Stimulated activated naive CD8-positive, alpha-beta T cell treated with anti-CD3 and anti-CD28 coated beads, Interleukin-15, Interleukin-2, amounts not matched to agents 100 U/mL and 50 U/mL, for 24 hours (primary cell): ENCODE measurements at places on chromosomes 6 and 20.

DNA sequence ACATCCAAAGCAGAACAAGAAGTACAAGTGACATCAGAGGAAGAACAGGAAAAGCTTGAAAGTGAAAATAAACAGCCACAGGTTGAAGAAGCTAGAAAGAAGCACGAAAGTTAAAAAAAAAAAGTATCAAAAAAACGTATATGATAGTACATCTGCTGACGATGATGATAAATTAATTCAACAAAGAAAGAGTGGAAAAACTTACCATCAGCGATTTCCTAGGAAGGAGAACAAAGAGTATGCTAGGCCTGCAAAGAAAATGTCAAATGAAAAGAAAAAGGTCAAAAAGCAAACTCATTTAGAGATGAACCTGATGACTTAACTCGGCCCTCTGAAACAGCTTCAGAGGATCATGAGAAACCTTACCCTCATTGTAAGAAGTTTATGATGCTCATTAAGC, 3.7 kb downstream of the SAYSD1 start:
- DNase-seq = no peak

DNA sequence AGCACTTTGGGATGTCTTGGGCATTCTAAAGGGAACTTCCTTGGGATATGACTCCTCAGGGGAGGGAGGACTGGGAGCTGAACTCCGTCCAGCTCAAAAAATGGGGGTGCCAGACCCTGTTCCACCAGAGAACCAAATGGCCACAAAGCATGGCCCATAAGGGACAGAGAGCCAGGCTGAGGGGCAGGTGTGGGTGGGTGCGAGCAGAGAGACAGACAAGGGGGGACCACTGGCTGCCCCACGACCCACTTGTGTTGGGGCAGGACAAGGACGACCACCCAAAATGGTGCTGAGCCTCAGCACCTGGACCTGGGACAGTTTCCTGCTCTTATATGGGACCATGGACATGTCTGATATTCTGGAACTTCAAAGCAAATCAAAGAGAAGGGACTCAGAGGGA, 148.2 kb upstream of the MLN start:
- DNase-seq = no peak

GRCh38 chr6:29933955-29934354, 8.4 kb upstream of the HLA-A start:
- DNase-seq = no peak

DNA sequence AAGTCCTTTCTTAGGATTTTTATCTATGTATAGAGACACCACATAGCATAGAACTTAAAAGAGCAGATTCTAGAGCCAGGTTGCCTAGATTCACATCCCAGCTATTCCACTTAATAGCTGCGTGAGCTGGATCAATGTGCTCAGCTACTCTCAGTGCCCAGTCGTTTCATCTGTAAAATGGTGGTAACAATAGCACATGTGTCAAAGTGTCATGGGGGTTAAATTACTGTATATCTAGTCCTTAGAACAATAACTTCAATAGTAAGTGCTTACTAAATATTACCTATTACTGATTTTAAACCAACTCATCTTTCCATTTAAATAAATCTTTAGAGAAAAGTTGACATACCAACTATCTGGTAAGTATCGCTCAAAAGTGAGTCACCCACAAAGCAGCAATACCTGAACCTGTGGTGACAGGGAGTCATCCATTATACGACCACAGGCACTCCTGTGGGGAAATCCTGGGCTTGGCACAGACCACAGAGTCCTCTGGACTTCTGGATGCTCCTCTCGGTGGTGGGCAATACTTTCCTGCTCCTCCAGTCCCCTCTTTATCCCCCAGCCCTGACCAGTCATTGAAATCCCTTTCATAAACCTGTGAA, 154.8 kb downstream of the PDSS2 start:
- peak; percentile 40 for DNase-seq

GRCh38 chr20:57320358-57320757, 9.2 kb upstream of the SPO11 start:
- no peak for DNase-seq

- no peak for DNase-seq
These were observed 485.6 kb upstream of the SYNCRIP start for GRCh38 chr6:86128130-86128814.

GRCh38 chr6:149951096-149951495, 9.3 kb downstream of the ULBP2 start:
- DNase-seq = no peak

DNA sequence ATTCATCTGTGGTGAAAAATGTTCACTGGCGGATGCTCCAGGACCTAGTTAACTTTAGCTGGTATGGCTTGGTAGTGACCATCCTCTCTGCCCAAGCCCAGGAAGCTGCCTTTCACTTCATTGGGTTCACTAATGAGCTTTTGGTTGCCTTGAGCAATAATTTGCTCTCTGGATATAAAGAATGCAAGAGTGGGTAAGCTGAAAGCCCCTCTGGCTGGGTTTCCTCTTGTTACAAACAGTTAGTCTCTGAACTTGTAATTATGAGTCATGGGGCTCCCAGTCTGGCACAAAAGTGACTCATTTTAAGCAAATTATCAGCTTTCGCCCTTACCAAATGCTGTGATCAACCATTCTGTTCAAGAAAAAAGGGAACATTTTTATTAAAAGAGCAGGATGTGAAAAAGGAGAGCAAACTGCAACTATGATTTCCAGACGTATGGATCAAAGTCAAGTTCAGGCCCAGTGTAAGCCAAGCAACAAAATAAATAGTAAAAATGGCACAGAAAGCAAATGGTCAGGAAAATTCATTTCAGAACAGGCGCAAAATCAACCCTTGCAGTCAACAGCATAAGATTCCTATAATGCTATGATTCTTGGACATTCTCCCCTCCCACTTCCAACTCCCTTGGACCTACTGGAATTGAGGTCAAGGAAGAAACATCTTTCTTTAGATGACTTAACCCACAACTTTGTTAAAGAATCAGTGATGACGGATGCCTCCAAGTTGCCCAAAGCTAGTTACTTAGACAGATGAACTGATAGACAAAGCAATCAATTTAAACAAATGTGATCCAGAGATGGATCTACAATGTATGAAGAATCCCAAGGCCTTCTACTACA, 130.0 kb upstream of the KCNK16 start:
- DNase-seq = no peak

GRCh38 chr20:19812696-19813095, 54.6 kb downstream of the RIN2 start:
- no peak for DNase-seq

DNA sequence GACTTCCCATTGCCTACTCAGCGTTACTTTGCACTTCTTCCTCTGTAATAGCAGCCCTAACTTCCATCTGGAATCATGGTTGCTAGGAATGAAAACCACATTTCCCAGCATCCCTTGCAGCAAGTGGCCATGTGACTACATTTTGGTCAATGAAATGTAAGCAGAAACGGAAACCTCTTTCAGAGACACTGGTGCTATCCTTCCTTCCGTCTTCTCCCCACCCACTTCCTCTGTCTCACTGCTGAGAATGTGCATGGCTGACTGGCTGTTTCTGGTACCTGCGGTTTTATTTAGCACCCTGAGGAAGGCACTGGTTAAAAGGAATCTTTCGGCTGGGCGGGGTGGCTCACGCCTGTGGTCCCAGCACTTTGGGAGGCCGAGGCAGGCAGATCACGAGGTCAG, 107.4 kb downstream of the SCML4 start:
- peak; percentile 74 for DNase-seq

DNA sequence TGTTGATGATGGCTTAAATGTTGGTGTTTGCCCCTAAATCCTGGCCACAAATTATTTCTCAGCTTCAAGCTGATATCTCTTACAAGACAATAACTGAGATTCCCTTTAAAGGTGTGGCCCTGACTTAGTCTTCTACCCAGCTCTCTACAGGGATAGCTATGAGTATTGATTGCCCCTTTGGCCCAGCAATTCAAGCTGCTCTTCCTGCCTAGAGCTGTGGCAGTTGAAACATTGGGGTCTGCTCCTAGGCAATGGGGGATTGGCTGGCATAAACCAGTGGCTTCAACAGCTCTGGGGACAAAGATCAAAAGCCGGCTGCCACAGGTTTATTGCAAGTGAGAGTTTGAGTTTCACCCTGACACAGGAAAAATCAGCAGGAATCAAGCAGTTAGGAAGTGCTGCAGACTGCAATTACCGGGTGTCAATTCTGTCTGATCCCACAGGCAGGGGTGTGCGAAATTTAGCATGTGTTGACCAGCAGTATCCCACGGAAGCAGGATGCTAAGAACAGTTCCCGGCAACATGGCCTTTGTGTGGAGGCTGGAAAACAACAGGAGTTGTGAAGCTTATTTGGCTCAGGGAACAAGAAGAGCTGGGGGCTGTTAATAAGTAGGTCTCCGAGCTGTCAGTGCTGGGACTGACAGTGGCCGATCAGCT, 66.2 kb upstream of the IYD start:
- DNase-seq = no peak

GRCh38 chr6:42932412-42932811, 3.1 kb downstream of the CNPY3 start:
- DNase-seq = no peak

GRCh38 chr6:35385457-35386202, 43.3 kb downstream of the PPARD start:
- no peak for DNase-seq

- DNase-seq = no peak
These were observed 61.6 kb downstream of the MDGA1 start for GRCh38 chr6:37636116-37636515.

GRCh38 chr20:21184819-21185218, 58.9 kb downstream of the KIZ start:
- no peak for DNase-seq

DNA sequence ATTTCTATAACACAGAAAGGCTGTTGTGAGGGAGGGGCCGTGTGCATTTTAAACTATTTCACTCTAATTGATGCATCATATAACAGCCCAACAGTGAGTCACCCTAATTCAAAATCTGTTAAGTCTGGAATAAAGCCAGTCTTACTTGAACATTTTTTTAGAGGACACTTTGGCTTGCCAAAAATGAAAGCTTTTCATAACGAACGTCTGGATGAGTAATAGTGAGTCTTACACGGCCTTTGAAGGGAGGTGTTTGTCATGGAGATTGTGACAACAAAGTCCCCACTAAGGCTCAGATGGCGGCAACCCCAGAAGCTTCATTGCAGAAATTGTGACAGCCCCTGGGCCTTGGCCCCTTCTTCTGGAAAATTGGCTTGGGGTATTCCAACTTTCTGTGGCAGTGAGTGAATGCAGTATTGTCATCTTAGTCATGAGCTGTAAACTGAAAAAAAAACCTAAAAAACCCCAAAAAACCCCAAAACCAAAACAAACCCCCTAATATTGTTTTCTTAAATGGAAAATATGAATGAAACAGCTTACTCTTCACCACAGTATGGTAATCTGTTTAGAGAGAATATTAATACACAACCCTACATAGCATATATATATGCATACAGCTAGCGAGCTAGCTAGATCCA, 92.6 kb upstream of the CLDN20 start:
- DNase-seq = peak; percentile 80

DNA sequence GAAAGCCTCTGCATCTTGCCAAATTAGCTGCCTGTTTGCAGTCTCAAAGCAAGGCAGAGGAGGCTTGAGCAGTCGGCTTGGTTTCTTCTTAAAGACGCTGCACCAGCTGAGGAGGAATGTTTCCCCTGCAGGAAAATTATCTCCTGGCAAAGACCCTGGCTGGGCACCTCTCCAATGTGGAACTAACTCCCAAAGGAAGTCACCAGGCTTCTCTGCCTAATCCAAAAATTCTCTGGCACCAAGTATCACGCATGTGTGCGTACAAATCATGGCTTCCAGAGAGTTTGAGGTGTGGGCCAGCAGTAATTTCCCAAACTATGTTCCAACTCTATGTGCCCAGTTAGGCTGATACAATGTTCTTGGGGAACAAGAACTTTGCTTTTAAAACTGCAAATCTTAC, 176.2 kb downstream of the KIF16B start:
- DNase-seq = no peak

DNA sequence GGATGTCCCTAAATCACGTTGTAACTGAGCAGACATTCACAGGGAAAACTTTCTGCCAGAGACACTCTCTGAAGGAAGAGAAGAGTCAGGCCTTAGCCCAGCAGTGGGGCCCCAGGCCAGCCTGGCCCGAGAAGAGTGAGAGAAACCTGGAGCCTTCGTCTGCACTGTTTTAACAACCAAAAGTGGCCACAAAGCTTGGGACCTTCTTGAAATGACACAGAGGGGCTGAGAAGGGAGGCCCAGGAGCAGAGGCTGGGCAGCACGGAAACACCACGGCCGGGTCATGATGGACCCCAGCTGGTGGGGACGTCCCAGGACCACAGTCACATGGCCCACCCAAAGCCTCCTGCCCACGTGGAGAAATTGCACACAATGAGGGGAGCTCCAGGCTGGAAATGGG, 126.8 kb upstream of the THBS2 start:
- DNase-seq = no peak

GRCh38 chr6:169783971-169784820, 32.8 kb downstream of the ERMARD start:
- DNase-seq = no peak

GRCh38 chr6:153790876-153791473, 248.1 kb upstream of the OPRM1 start:
- no peak for DNase-seq

GRCh38 chr20:47676912-47677634, 108.2 kb downstream of the SULF2 start:
- no peak for DNase-seq

GRCh38 chr6:169810066-169810989, 58.9 kb downstream of the ERMARD start:
- DNase-seq = no peak

- DNase-seq = peak; percentile 51
These were observed 765 bp upstream of the GMDS start for GRCh38 chr6:2245877-2246863.

DNA sequence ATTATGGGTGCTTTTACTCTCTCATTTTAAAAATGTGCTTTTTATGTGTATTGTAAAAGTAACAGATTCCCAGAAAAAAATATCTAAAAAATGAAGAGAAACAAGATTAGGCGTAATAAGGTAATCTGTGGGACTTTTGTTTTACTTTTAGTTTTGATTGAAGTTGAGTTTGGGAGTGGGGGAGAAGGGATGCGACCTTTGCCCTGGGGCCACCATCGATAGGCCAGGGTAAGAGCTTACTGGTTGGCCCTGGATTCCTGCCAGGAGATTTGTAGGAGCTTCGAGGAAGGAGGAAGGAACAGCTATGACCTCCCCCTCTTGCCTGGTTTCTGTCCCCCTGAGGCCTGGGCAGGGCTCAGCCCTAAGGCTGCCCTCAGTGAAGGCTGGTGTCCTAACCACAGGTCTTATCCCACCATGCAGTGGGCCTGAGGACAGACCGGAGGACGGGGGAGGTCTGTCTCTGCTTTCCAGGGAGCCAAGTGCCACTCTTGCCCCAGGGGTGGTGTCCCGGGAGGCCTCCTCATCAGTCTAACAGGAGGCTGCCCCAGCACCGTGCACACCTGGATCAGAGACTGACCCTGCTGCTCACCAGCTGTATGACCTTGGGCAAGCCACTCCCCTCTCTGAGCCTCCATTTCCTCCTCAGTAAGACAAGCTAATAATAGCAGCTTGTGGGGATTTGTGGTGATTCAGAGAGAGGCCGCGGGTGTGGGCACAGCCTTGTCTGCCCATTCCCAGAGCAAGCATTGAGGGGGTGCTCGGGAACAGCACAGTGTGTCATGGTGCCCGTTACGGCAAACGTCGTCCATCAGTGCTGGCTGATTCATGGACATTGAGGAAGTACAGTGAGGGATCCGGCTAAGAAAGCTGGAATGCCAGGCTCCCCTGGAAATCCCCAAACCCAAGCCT, 21.2 kb downstream of the TGM2 start:
- no peak for DNase-seq
